ENCODE measurements at places on chromosomes 1 and 21. TPM values are rescaled to one million over a fixed set of nuclear protein-coding genes. Genes with fewer than 3 reads are reported as not detected.
A peak's percentile ranks its signal among the peaks of the same experiment; 100 is the strongest.

The MTARC1 gene
- total RNA-seq: 9.6 TPM

DNA sequence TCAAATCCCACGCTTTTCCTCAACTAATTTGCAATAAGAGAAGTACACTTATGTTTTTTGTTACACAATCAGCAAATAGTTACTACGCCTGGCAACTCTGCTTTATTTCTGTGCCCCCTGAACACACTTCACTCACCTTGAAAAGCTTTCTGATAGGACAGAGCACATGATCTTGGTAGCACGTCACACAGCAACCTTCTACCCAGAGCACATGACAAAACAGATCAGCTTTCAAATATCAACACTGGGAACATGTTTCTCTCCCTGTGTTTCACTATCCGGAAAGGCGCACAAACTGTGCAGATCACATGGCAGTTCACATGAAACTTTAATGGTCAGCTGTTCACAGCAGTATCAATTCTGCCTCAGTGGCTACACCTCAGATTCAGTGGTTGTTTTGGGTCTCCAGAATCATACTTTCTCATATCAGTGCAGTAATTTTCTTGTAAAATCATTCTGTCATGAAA, 2.2 kb downstream of the SLC19A2 start:
- no peaks in the 10 kb centered on the region for H3K27me3 ChIP-seq
- no peaks in the 10 kb centered on the region for H3K36me3 ChIP-seq
- H3K4me3 ChIP-seq: peak overlapping the region; percentile 68
- peak overlapping the region; percentile 97 for H3K27ac ChIP-seq
- DNase-seq: no peak

GRCh38 chr1:205791568-205792180, 16.4 kb upstream of the RAB29 start:
- H3K27ac ChIP-seq: no peak overlapping the region
- H3K4me3 ChIP-seq: no peak overlapping the region

GRCh38 chr1:209318181-209319056, 265.1 kb upstream of the CAMK1G start:
- no peak overlapping the region for H3K4me3 ChIP-seq
- no peaks in the 10 kb centered on the region for H3K4me1 ChIP-seq
- H3K27ac ChIP-seq: no peak overlapping the region
- no peaks in the 10 kb centered on the region for H3K36me3 ChIP-seq
- no peaks in the 10 kb centered on the region for H3K27me3 ChIP-seq

DNA sequence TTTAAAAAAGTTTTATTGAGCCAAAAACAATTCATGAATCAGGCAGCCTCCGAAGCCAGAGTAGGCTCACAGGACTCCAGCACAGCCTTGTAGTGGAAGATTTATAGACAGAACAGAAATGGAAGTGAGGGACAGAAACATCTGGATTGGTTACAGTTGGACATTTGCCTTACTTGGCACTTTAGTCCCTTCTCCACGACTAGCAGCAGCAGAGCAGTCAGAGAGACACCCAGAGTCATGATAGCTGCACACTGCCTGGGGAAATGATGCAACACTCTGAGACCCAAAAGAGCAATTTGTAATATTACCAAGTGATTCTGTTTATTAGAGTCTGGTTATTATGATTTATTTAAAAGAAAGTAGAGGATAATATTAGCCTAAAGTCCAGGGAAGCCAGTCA, 72.2 kb upstream of the KRTAP11-1 start:
- no peak overlapping the region for H3K27ac ChIP-seq
- no peak for DNase-seq
- H3K4me1 ChIP-seq: no peaks in the 10 kb centered on the region
- H3K4me3 ChIP-seq: no peak overlapping the region
- H3K27me3 ChIP-seq: no peaks in the 10 kb centered on the region

GRCh38 chr1:221874285-221875003, 132.6 kb upstream of the DUSP10 start:
- H3K36me3 ChIP-seq: no peaks in the 10 kb centered on the region
- no peak overlapping the region for H3K4me3 ChIP-seq
- no peak overlapping the region for H3K27ac ChIP-seq
- H3K4me1 ChIP-seq: no peaks in the 10 kb centered on the region
- no peaks in the 10 kb centered on the region for H3K27me3 ChIP-seq

- DNase-seq: no peak
- H3K4me1 ChIP-seq: peaks cover 46% of the 10 kb centered on the region
- H3K27me3 ChIP-seq: no peaks in the 10 kb centered on the region
- no peaks in the 10 kb centered on the region for H3K36me3 ChIP-seq
- H3K27ac ChIP-seq: no peak overlapping the region
Observed at GRCh38 chr1:1004420-1004779, 4.5 kb upstream of the HES4 start.

DNA sequence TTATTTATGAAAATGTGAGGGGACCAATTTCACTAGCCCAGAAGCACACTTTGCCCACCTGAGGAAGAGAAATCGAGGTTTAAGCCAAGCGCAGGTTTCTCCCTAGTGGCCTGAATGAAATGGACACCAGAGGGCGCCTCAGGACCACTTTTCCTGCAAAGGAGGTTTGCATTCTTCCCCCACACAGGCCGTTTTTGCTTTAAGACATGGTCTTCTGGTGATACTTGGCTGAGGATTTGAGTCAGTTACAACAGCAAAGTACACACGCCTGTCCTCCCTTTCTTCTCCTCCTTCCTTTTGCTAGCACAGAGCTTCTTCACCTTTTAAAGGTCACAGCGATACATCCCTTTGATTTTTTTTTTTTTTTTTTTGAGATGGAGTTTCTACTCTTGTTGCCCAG, 5.4 kb downstream of the PLA2G2E start:
- no peaks in the 10 kb centered on the region for H3K36me3 ChIP-seq
- no peak overlapping the region for H3K4me3 ChIP-seq
- no peak for DNase-seq
- H3K27ac ChIP-seq: no peak overlapping the region

GRCh38 chr1:176789571-176790090, 326.7 kb downstream of the PAPPA2 start:
- H3K4me3 ChIP-seq: no peak overlapping the region
- H3K27me3 ChIP-seq: no peaks in the 10 kb centered on the region
- no peak for DNase-seq
- H3K36me3 ChIP-seq: no peaks in the 10 kb centered on the region
- H3K27ac ChIP-seq: no peak overlapping the region

DNA sequence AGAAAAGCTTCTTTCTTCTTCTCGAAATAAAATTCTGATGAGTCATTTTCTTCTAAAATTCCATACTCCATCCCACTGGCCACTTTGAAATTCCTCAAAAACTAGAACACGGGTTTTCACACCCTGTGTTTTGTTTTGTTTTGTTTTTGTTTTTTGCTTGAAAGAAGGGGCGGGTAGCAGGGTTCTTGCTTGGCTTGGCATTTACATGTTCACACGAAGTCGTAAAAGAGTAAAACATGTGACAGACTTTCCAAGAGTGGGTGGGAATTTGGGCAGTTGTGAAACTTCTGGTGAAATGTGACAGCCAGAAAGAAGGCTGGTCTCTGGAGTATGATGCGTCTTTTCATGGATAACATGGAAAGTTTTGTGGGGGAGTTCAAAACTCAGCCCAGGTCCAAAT, 47.1 kb upstream of the FMN2 start:
- no peaks in the 10 kb centered on the region for H3K36me3 ChIP-seq
- DNase-seq: no peak
- H3K4me1 ChIP-seq: no peaks in the 10 kb centered on the region
- H3K4me3 ChIP-seq: no peak overlapping the region
- H3K27ac ChIP-seq: no peak overlapping the region

The C1orf167 gene
- total RNA-seq: not detected

GRCh38 chr1:65985393-65986066, 192.8 kb downstream of the PDE4B start:
- DNase-seq: no peak
- no peaks in the 10 kb centered on the region for H3K4me1 ChIP-seq
- H3K36me3 ChIP-seq: no peaks in the 10 kb centered on the region
- no peaks in the 10 kb centered on the region for H3K27me3 ChIP-seq
- no peak overlapping the region for H3K4me3 ChIP-seq
- no peak overlapping the region for H3K27ac ChIP-seq

GRCh38 chr1:165143437-165144065, 213.0 kb downstream of the LMX1A start:
- H3K27ac ChIP-seq: no peak overlapping the region
- H3K27me3 ChIP-seq: no peaks in the 10 kb centered on the region
- H3K4me3 ChIP-seq: no peak overlapping the region
- no peaks in the 10 kb centered on the region for H3K36me3 ChIP-seq
- no peak for DNase-seq
- H3K4me1 ChIP-seq: no peaks in the 10 kb centered on the region

DNA sequence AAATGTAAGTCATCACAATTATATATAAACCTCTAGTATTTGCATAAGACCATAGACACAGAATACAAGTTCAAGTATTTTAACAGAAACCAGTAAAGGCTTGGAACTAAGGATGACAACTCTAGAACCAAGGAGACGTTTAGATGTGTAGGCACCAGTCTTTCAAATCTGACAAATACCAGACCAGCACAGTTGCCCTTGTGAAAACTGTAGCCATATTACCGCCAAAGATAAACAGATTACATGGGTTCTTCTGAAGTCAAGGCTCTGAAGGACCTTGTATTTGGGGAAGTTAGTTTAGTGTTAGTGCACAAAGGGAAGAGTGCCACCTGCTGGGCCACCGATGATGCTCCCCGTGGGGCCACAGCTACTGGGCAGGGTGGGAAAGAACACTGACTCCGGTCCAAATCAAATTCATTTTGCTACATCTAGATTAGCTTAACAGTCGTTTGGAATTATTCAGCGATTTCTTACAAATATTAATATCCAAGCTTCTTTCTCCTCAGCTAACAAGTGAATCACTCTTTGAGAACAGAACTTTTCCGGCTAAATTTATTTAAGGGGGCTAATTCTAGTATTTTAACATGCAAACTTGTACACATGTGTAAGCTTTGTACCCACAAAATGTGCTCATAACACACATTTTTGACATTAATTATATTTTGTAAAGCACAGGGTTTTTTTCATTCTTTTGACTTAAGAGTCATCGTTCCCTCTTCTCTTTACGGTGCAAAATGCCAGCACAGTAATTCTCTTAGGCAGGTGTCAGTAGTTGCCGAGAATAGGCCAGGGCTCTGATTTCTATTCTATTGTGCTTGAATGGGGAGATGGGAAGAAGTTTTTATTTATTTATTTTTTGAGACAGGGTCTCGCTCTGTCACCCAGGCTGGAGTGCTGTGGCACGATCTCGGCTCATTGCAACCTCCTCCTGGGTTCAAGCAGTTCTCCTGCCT, 8.0 kb upstream of the NIBAN1 start:
- H3K27me3 ChIP-seq: no peaks in the 10 kb centered on the region
- no peak overlapping the region for H3K27ac ChIP-seq
- no peaks in the 10 kb centered on the region for H3K4me1 ChIP-seq
- DNase-seq: no peak
- H3K36me3 ChIP-seq: no peaks in the 10 kb centered on the region

GRCh38 chr1:236893626-236894545, 98.8 kb downstream of the MTR start:
- H3K4me1 ChIP-seq: no peaks in the 10 kb centered on the region
- H3K36me3 ChIP-seq: peaks cover 66% of the 10 kb centered on the region
- no peak for DNase-seq
- no peak overlapping the region for H3K4me3 ChIP-seq

The SH2D1B gene
- not detected for total RNA-seq

The SPRR2E gene
- 11.8 TPM for total RNA-seq

- H3K4me3 ChIP-seq: no peak overlapping the region
- no peaks in the 10 kb centered on the region for H3K36me3 ChIP-seq
- no peak for DNase-seq
- peak overlapping the region; percentile 63 for H3K27ac ChIP-seq
Observed at GRCh38 chr1:39957299-39958015, 2.5 kb downstream of the MFSD2A start.

The FCRL1 gene
- 0.49 TPM for total RNA-seq

DNA sequence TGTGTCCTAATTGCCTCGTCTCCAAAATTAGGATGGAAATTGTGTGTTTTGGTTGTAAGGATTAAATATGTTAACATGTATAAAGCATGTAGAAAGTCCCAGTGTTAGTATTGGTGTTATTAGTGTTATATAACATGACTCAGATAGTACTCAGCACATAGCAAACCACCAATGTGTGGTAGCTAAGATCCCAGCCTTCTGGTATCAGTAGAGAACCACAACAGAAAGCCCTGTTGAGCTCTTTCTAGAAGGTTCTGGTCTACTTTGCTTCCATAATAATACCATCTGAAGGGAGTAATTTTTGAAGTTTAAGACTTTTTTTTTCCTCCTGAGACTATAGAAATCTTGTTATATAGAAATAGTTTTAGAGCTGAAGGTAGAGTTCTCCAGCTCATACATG, 259.3 kb upstream of the SGIP1 start:
- no peak overlapping the region for H3K27ac ChIP-seq
- no peaks in the 10 kb centered on the region for H3K27me3 ChIP-seq
- peaks cover 37% of the 10 kb centered on the region for H3K4me1 ChIP-seq
- no peak for DNase-seq
- no peaks in the 10 kb centered on the region for H3K36me3 ChIP-seq

DNA sequence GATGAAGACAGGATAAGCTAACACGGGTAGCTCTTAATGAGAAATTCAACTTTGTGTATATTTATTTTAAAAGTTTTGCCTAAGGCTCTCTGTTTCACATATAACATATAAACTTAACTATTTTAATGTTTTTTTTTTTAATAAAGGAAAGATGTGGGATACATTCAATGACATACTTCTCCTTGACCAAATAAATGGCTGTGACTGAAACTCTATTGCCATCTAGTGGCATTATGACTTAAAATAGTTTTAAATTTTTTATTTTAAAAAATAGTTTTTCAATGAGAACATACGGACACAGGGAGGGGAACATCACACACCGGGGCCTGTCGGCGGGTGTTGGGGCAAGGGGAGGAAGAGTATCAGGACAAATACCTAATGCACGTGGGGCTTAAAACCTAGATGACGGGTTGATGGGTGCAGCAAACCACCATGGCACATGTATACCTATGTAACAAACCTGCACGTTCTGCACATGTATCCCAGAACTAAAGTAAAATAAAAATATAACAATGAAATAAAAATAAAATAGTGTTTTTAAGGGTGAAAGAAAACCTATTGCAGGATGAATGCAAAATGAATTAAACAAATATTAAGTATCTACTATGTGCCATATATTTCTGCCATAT, 83.4 kb downstream of the LYST start:
- no peak for DNase-seq
- H3K27me3 ChIP-seq: no peaks in the 10 kb centered on the region
- H3K36me3 ChIP-seq: no peaks in the 10 kb centered on the region
- no peak overlapping the region for H3K4me3 ChIP-seq
- peaks cover 6% of the 10 kb centered on the region for H3K4me1 ChIP-seq

- DNase-seq: no peak
- H3K36me3 ChIP-seq: peaks cover 9% of the 10 kb centered on the region
- no peak overlapping the region for H3K27ac ChIP-seq
- no peak overlapping the region for H3K4me3 ChIP-seq
Observed at GRCh38 chr1:88737338-88737927, 53.4 kb downstream of the PKN2 start.

- H3K36me3 ChIP-seq: no peaks in the 10 kb centered on the region
- H3K4me1 ChIP-seq: no peaks in the 10 kb centered on the region
- no peak for DNase-seq
Observed at GRCh38 chr1:92410706-92411105, 76.0 kb downstream of the GFI1 start.

- peak overlapping the region; percentile 90 for H3K27ac ChIP-seq
- peaks cover 45% of the 10 kb centered on the region for H3K4me1 ChIP-seq
- H3K27me3 ChIP-seq: no peaks in the 10 kb centered on the region
- no peaks in the 10 kb centered on the region for H3K36me3 ChIP-seq
- peak overlapping the region; percentile 88 for H3K4me3 ChIP-seq
Observed at GRCh38 chr21:44875316-44875700, 1.8 kb upstream of the PTTG1IP start.

- H3K27ac ChIP-seq: no peak overlapping the region
- H3K27me3 ChIP-seq: no peaks in the 10 kb centered on the region
- peaks cover 18% of the 10 kb centered on the region for H3K4me1 ChIP-seq
Observed at GRCh38 chr1:40372658-40373322, 737 bp upstream of the SMAP2 start.

The CYP4A22 gene
- not detected for total RNA-seq

All from vagina (tissue), 2 donors.